ENCODE measurements at places on chromosomes 2 and 18. TPM values are rescaled to one million over a fixed set of nuclear protein-coding genes. Genes with fewer than 3 reads are reported as not detected.

Gene ACVR2A
- polyA plus RNA-seq: 2.0 TPM

DNA sequence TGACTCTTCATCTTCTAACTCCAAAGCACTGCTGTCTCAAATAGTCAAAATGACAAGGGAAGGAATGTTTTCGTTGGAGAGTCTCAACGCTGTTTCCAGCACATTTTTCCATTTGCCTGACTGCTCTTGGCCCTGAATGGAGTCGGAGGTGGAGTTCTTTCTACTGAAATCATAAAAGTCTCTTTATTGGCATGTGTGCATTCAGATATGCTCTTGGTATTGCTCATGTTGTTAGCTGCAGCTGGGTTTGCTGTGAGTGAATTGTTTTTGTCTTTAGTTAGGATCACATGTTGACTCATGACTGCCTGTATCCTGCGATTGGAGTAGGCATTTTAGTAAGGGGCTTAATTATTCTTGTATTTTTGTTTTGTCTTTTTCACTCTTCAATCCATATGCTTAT lies 16.8 kb downstream of the TMEM17 start:
- no peak for DNase-seq

DNA sequence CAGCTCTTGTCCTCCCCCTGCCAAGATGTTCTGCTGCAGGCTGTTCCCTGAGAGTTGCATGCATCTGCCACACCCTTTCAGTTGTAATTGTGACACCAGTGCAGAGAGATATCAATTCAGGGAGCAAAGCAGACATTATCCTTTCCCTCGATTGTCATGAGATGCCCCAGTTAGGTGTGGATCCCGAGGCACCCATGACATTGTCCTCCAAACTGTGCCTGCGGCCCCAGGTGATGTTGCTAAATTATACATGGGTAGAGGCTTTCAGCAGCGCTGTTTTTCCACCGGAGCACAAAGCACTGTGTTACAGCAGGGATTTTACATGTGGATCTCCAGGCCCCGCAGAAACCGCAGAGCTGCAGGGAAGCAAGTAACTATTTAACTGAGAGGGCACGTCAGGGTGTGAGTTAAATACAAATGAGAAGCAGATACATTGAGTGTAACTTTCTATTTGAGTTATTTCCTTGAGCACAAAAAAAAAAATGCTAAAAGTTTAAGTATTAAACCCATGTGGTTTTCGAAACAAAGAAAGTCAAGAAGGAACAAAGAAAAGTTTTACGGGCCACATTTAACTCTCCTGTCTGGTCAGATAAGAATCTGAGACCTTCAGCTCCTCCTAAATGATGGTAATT lies 90.3 kb upstream of the BCL2L11 start:
- no peak for DNase-seq

Gene PFN4
- polyA plus RNA-seq: not detected

DNA sequence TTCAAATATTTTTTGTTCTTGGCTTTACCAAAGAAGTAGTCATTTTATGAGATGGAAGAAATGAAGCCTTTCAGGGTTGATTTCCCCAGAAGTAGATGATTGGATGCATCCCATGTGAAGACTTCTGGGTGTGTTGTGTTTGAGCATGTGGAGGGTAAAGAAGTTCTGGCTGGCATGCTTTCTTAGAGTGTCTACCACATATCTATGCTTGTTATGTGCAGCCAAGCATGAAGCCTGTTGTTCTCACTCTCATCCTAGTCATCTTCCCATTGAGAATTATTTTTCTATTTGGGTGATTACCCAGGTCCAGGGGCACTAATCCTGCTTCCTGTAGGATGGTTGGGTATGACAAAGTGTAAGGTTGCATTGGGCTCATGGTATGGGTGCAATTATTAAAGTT lies 472.9 kb downstream of the PTPRM start:
- no peak for DNase-seq

Gene CYS1
- not detected for polyA plus RNA-seq

- no peak for DNase-seq
These were observed 18.3 kb upstream of the ICOS start for GRCh38 chr2:203918264-203918663.

Gene C2orf80
- polyA plus RNA-seq: not detected

GRCh38 chr18:32271672-32272208 lies 81.9 kb downstream of the MEP1B start:
- DNase-seq: no peak

DNA sequence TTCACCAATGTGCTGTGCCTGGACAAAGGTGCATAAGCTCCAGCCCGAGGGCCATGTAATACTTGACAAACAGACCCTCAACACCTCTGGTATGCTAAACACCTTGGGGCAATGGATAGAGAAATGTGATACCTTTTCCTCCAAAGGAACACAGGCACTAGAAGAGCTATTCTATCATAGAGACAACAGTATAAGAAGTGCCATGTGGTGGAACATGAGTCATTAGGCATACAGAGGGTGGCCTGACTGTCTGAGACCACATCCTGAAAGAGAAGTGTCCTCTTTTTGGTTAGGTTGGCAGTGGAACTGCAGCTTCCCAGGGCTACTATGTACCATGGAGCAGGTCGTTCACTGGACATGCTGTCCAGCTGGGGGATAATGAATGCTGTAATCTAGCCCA lies 153.9 kb downstream of the INSIG2 start:
- DNase-seq: no peak

- no peak for DNase-seq
These were observed 49.3 kb downstream of the LYPD6B start for GRCh38 chr2:149087751-149088150.

Gene CCNT2
- polyA plus RNA-seq: 34.4 TPM

Gene RFTN2
- not detected for polyA plus RNA-seq

DNA sequence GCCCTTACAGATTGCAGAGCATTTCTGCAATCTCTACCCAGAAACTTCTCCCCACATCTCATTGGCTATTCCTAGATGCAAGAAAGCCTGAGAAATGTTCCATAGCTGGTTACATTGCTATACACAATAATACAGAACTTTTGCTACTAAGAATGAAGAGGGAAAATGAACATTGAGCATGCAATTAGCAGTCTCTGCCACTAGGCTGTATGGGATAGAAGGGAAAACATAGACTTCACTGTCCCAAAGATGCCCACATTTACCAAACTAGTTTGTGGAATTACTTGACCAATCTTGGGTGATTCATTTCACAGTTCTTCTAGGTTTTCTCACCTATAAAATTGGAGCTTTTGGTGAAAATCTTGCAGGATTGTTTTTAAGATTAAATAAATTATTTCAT lies 265.7 kb upstream of the NT5C1B start:
- no peak for DNase-seq

DNA sequence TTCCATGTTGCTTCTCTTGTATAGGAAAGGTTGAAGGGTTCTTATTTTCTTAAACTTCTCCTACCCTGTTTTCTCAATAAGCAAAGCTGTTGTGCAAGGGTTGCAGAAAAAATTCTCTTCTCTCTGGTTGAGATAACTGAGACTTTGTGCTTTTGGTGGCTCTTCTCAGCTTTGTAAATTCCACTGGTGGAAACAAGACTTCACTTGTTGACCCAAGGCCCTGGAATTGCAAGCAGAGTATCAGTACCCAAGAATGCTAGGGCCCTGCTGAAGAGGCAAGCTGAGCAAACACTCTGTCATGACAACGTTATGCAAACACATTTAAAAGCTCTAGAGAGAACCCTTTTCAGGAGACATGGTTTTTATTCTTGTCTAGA lies 294.7 kb upstream of the EPAS1 start:
- no peak for DNase-seq

DNA sequence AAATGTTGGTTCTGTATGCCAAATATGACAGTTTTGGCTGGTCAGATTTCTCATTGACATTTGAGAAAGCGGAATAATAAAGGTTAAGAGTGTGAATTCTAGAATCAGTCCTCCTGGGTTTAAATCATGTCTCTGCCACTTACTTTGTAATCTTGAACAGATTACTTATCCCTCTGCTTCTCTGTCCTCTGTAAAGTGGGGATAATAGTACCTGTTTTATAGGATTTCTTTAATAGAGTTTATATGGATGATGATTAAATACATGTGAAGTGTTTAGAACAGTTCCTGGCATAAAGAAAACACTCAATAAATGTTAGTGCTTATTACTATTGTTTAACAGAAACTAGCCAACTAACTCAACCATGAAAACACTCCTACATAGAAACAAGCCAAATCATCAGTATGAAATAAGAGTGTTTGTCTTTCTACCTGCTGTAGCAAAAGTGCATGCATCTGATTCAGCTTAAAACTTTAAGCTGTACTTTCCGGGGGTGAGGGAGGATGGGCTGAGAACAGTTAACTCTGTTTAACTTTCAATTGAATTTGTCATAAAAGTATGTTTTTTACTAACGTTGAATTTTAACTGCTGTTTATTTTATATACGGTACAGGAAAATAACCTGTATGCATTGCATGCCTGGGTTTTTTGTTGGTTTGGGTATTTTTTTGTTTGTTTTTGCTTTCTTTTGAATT lies 6.8 kb downstream of the HTR2B start:
- DNase-seq: no peak

DNA sequence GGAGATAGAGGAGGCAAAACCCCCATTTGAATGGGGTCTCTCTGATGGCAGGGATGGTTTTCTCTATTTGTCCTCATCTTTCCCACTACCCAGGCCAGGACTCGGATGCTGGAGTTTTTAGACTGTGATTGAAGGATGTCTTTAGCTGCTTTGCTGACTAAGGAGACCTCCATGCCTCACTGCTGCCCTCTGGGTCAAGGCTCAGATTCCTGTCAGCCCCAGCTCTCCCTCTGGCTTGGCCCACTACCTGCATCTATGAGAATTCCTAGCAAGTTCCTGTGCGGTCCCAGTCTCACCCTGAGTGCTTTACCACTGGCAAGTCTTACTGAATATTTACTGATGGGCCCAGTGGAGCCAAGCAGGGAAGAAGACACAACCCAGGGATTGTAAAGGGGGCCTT lies 184.0 kb downstream of the CELF4 start:
- no peak for DNase-seq

DNA sequence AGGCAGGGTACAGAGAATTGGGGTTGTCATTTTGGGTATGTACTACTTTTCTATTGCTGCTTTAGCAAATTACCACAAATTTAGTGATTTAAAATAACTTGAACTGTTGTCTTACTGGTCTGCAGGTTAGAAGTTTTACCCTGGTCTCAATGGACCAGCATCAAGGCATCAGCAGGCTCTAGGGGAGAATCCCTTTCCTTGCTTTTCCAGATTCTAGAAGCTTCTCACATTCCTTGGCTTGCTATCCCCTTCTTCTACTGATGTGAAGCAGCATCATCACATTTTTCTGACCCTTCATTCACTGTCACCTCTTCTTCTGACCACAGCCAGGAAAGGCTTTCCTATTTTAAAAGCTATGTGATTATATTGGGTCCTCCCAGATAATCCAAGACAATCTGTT lies 237.8 kb upstream of the RBMS1 start:
- no peak for DNase-seq

DNA sequence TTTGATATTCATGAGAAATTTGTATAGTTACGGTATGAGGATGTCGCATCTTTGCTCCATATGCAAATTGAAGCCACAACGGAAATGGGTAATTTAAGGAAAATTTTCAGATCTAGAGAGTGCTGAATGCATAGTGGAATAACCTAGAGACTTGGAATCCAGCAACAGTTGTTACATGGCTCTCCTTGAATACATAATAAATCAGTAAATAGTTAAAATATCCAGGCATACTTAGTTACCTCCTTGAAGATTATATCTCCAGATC lies 5.4 kb downstream of the REG1A start:
- no peak for DNase-seq

Gene DNER
- not detected for polyA plus RNA-seq
